ENCODE measurements at places on chromosomes 12 and 14. TPM values are rescaled to one million over a fixed set of nuclear protein-coding genes. Genes with fewer than 3 reads are reported as not detected.

DNA sequence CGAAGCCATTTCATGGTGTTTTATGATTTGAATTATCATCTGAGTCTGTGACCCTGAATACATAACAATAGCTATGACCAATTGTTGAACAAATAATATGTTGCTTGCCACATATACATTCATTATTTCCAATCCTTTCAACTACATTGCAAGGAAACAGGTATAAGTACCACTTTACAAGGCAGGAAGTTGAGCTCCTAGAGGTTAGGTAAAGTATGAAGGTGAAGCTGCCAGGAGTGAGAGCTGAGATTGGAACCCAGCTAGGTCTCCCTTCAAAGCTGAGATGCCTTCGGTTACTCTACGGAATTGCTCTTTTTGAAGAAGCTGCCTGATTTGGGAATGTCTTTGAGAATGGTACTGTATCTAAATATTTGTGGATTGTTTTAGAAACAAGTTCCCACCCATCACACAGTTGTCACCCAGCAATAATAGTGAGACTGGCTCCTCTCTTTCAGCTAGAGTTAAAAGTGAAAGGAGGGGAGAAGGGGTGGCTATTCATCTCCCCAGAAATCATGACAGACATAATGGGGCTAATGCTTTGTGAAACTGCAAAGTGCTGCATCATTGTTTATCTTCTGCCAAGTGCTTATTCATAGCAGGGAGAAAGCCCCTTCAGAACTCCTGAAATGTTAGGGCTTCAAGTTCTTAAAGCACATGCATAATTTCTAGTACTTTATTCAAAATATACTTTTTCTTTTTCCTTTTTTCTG is 75.9 kb upstream of the AMIGO2 start:
- H3K27me3 ChIP-seq: no peaks in the 10 kb centered on the region
- H3K27ac ChIP-seq: no peak overlapping the region
- H3K4me3 ChIP-seq: no peak overlapping the region
- no peaks in the 10 kb centered on the region for H3K4me1 ChIP-seq
- no peaks in the 10 kb centered on the region for H3K36me3 ChIP-seq

GRCh38 chr12:76548222-76548837 is 11.2 kb downstream of the OSBPL8 start:
- no peaks in the 10 kb centered on the region for H3K27me3 ChIP-seq
- no peaks in the 10 kb centered on the region for H3K4me1 ChIP-seq
- no peak for DNase-seq
- no peak overlapping the region for H3K27ac ChIP-seq

DNA sequence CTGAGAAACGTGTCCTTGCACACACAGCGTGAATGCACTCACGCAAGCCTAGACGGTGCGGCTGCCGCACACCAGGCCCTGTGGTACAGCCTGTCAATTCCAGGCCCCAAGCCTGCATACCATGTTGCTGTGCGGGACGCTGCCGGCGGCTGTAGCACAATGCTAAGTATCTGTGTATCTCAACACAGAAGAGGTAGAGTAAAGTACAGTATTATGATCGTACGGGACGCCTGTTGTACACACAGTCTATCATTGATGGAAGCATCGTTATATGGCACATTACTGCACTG is 45.0 kb downstream of the AMN start:
- H3K4me3 ChIP-seq: no peak overlapping the region
- DNase-seq: no peak
- no peaks in the 10 kb centered on the region for H3K27me3 ChIP-seq

- H3K4me3 ChIP-seq: peak overlapping the region; percentile 22
- H3K4me1 ChIP-seq: peaks cover 20% of the 10 kb centered on the region
- H3K27ac ChIP-seq: no peak overlapping the region
- H3K27me3 ChIP-seq: peaks cover 3% of the 10 kb centered on the region
- DNase-seq: peak; percentile 30
- H3K36me3 ChIP-seq: no peaks in the 10 kb centered on the region
These were observed 753 bp downstream of the RPH3A start for GRCh38 chr12:112792301-112792700.

GRCh38 chr14:37985826-37986470 is 221.8 kb upstream of the SSTR1 start:
- no peaks in the 10 kb centered on the region for H3K36me3 ChIP-seq
- no peak overlapping the region for H3K27ac ChIP-seq
- no peaks in the 10 kb centered on the region for H3K4me1 ChIP-seq
- no peak overlapping the region for H3K4me3 ChIP-seq
- no peaks in the 10 kb centered on the region for H3K27me3 ChIP-seq
- DNase-seq: peak; percentile 62

The KRT1 gene
- 2.1 TPM for total RNA-seq
